Gastroesophageal sphincter (tissue), 4 donors: ENCODE measurements at places on chromosomes 11 and 22. TPM values are rescaled to one million over a fixed set of nuclear protein-coding genes. Genes with fewer than 3 reads are reported as not detected.

DNA sequence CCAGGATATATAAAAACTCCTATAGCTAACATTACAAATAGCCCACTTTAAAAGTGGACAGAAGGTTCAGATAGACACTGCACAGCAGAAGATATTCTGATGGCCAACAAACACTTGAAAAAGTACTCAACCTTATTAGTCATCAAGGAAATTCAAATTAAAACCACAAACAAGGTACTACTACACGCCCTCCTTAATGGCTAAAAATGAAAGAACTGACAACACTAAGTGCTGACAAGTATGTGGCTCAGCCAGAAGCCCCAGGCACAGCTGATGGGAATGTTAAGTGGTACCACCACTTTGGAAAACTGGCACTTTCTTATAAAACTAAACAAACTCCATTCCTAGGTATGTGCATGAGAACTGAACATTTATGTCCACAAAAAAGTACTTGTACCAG lies 320.1 kb downstream of the TBC1D22A start:
- no peak for ATAC-seq
- no peak overlapping the region for H3K27ac ChIP-seq
- H3K4me3 ChIP-seq = no peak overlapping the region
- H3K36me3 ChIP-seq = no peaks in the 10 kb centered on the region

Gene JAM3
- 91.0 TPM for total RNA-seq

Gene LRFN4
- 10.5 TPM for total RNA-seq

Gene GSTT2B
- total RNA-seq = 10.8 TPM

GRCh38 chr11:47160753-47161133 lies 15.9 kb downstream of the ARFGAP2 start:
- H3K4me1 ChIP-seq = peaks cover 21% of the 10 kb centered on the region
- ATAC-seq = no peak
- H3K27me3 ChIP-seq = no peaks in the 10 kb centered on the region
- H3K27ac ChIP-seq = no peak overlapping the region

Gene TH
- total RNA-seq = not detected

DNA sequence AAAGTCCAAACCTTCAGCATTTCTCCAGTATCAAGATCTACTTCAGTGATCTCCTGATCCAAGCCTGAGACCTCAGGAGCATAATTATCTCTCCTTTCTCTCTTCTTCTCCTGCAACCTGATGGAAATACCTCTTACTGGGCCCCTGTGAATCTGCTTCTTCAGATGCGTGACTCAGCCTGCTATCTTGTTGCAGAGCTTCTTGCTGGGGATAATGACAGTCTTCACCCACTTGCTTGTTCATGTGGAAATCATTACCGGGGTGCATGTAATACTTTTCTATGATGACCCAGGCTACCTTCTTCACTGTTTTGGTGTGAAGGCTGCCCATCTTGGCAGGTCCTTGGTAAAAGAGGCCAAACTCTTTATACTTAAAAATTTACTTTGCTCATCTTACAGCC lies 140.0 kb upstream of the POU2AF2 start:
- H3K4me1 ChIP-seq = no peaks in the 10 kb centered on the region
- no peak overlapping the region for H3K27ac ChIP-seq
- no peak overlapping the region for H3K4me3 ChIP-seq
- H3K27me3 ChIP-seq = no peaks in the 10 kb centered on the region

Gene TRIM49
- total RNA-seq = not detected

Gene MCAM
- 1,904 TPM for total RNA-seq

Gene FLRT1
- 3.0 TPM for total RNA-seq

- H3K27ac ChIP-seq = no peak overlapping the region
- no peaks in the 10 kb centered on the region for H3K36me3 ChIP-seq
- no peak overlapping the region for H3K4me3 ChIP-seq
- no peaks in the 10 kb centered on the region for H3K27me3 ChIP-seq
- no peak for ATAC-seq
These were observed 105.2 kb downstream of the NAV2 start for GRCh38 chr11:19817870-19818269.

- no peaks in the 10 kb centered on the region for H3K27me3 ChIP-seq
- no peak for ATAC-seq
These were observed 189.7 kb downstream of the GUCY1A2 start for GRCh38 chr11:106828576-106828975.

- ATAC-seq = no peak
- no peak overlapping the region for H3K27ac ChIP-seq
- no peaks in the 10 kb centered on the region for H3K4me1 ChIP-seq
- no peak overlapping the region for H3K4me3 ChIP-seq
- H3K36me3 ChIP-seq = peaks cover 11% of the 10 kb centered on the region
These were observed 18.4 kb downstream of the FAM118B start for GRCh38 chr11:126229858-126230540.

- no peaks in the 10 kb centered on the region for H3K36me3 ChIP-seq
- no peak overlapping the region for H3K4me3 ChIP-seq
- peaks cover 5% of the 10 kb centered on the region for H3K4me1 ChIP-seq
- H3K27ac ChIP-seq = peak overlapping the region; percentile 96
These were observed 91.7 kb downstream of the TP53I11 start for GRCh38 chr11:44858796-44859527.

- H3K4me1 ChIP-seq = peaks cover 2% of the 10 kb centered on the region
- no peaks in the 10 kb centered on the region for H3K36me3 ChIP-seq
- no peak overlapping the region for H3K27ac ChIP-seq
- ATAC-seq = no peak
These were observed 232.2 kb downstream of the GUCY1A2 start for GRCh38 chr11:106785913-106786650.
